Cortex of kidney (tissue), 1 donor: ENCODE measurements at places on chromosomes 6 and 20.

DNA sequence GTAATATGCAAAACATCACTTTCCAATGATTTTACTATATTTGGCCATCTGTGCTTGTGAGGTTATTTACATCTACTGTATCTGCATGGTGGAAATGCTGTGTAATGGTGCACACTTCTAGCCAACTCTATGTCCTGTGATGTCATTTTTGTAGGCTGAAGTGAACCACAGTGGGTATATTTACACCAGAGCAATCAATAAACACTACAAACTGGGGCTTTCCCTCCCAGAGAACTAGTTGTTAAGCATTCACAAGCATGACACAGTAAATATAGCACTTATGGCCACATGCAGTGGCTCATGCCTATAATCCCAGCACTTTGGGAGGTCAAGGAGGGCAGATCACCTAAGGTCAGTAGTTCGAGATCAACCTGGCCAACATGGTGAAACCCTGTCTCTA, 4.9 kb downstream of the SLC22A2 start:
- DNase-seq = no peak

DNA sequence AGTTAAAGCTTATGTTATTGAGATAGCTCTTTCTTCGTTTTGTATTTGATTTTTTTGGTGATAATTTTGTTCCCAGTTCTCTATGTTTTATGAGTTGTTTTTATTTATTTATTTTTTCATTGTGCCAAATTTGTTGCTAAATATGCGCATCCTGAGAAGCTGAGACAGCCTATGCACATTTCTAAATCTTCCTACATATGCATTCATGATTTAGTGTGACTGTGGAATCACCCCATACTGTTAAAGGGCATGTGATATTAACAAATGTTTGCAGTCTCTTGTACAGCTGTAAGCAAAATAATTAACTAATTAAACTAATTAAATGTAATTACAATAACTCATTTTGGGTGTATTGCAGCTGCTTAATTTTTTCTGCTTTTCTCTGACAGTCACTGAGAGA, 10.4 kb downstream of the TFAP2B start:
- DNase-seq = no peak

DNA sequence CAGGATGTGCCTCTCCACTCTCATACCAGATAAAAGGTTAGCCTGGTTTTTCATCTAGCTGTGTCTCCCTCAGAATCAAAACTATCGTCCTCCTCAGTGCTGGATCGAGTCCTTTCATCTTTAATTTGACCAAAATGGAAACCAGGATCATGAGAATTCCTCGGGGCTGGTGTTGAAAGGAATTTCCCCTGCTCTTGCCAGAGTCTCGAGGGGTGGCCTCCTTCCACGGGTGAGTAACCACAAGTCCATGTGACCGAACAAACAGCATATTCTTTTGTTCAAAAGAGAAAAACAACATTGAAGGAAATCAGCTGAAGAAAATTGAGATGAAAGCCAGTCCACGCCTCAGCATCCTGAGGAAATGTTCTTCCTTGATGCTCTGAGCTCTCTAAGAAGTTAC, 165.9 kb upstream of the CDYL start:
- DNase-seq = no peak

DNA sequence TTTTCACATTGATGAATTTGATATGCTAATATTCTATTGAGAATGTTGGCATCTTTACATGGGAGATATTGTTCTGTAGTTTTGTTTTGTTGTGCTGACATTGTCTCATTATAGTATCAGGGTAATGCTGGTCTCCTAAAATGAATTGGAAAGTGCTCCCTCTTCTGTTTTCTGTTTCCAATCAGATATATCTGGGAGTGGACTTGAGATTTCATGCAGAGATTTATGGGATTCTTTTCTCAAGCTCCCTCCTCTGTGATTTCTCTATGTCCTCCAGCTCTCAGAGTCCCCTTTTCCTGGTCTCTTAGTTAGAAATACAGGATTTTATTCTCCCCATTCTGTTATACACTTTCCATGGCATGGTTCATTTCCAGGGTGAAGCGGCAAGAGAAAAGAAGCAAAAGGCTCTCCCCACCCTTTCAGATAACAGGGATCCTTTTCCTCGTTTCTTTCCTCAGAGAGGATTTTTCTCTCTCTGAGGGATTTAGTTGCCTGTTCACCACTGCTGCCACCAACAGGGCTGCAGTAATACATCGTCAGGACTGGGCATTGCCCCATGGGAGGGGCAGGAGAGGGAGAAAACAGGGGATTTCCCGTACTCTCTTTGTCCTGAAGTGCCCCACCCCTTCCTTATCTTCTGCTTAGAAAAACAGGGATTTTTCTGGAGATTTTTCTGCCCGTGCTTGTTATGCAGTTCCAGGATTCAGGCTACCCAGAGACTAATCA, 59.3 kb upstream of the STMND1 start:
- no peak for DNase-seq

- DNase-seq = no peak
Observed at GRCh38 chr6:106609699-106610098, 19.6 kb downstream of the RTN4IP1 start.
